ENCODE measurements at places on chromosomes 11 and 22.

GRCh38 chr22:24149198-24149590 is 32.1 kb upstream of the SUSD2 start:
- no peak for DNase-seq

DNA sequence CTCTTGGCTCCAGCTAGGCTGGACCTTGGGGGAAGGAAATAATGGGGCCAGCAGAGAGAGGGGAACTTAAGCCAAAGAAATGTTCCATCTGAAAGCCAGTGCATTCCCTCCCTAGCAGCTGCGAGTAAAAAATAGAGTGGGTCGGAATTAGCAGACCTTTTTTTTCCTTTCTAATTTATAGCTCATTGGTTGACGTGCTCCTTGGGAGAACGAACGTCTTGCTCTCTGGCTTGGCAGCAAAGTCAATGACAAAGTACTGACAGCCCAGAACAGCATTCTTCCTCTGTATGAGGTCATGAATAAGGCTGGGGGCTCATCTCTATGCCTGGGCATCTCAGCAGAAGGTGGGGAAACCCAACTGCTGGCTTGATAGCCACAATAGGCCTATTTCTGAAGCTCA is 65.0 kb downstream of the SEZ6L start:
- no peak for DNase-seq

DNA sequence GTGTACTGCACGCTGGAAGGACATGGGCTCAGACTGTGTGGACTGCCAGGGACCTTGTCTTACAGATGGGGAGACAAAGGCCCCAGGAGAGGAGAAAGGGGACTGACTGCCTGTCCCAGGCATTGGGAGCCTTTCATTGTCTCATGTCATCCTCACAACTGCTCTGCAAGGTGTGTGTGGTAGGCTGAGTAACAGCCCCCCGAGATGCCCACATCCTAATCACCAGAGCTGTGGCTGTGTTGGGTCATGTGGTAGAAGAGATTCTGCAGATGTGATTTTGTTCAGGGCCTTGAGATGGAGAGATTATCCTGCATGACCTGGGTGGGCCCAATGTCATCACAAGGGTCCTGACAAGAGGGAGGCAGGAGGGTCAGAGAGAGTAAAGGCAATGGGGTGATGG is 39.1 kb downstream of the ARRB1 start:
- no peak for DNase-seq

- DNase-seq = no peak
Measured at GRCh38 chr11:121037016-121037415, 13.1 kb downstream of the TBCEL start.

DNA sequence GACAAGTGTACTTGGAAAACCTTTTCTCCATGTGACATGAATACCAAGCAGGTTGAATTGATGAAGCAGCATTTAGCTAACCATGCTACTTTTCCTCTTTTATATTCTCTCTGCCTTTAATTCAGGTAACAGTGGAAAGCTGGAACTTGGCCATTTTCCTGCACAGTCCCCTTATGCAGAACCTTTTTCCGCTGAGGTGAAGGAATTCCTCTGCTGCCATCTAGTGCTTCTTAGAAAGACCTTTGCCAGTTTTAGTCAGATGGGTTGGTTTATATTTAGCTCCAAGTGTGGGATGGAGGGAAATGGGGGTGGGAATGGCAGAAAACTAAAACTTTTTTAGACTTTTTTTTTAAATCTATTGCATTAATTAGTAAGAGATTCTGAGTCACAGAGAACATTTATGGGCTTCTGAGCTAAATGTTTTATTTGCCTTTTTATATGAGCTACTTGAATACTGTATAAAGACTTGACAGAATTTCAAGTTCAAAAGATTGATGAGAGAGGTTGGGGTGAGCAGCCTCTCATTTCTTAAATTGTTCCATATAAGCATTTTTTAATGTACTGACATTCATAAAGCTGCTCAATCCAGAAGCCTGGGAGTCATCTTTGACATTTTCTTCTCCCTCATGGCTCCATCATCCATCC is 153.9 kb upstream of the ZC3H12C start:
- DNase-seq = no peak

- DNase-seq = no peak
Measured at GRCh38 chr22:47063606-47064005, 301.2 kb downstream of the TBC1D22A start.

DNA sequence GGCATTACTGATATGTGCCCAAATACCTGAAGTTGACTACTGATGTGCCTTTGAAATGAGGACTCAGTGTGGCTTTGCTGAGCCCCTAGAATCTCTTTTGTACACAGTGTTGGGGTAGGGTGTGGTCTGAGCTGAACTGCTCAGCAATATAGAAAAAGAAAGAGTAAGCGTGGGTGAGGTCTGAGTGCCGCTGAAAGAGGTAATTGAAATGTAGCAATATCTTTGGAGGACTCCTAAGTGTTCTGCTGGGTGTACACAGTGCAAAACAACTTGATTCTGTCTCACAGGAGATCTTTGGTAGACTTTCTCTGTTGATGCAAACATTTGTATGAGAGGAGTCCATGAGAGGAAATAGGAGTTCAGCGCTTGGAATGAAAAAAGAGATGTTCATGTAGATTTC is 73.7 kb upstream of the PTPN5 start:
- no peak for DNase-seq

GRCh38 chr11:105135883-105136282 is 3.7 kb downstream of the CARD18 start:
- no peak for DNase-seq

DNA sequence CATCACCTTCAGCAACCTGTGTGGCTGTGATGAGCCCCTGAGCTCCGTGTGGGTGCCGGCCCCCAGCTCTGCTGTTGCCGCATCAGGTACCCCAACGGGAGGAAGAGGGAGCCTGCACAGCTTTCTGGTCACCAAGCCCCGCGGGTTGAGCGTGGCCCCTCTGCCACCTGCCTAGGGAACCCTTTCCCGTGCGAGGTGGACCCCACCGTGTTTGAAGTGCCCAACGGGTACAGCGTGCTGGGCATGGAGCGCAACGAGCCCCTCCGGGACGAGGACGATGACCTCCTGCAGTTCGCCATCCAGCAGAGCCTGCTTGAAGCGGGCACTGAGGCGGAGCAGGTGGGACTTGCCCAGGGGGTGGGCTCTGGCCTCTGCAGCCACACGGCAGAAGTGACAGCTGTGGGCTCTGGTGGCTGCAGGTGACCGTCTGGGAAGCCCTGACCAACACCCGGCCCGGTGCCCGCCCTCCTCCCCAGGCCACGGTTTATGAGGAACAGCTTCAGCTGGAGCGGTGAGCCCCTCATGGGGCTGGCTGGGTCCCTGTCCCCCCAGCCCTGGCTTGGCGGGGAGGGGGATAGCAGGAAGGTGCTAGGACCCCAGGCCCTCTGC is 1.9 kb upstream of the SSH3 start:
- no peak for DNase-seq

All from stimulated activated CD4-positive, alpha-beta T cell treated with anti-CD3 and anti-CD28 coated beads, TNF-alpha, amount 100 ng/mL, for 4 hours (primary cell).